PC-3 (cell line): ENCODE measurements at places on chromosomes 3 and 15. TPM values are rescaled to one million over a fixed set of nuclear protein-coding genes. Genes with fewer than 3 reads are reported as not detected.

GRCh38 chr3:88882121-88882520 lies 225.3 kb upstream of the EPHA3 start:
- H3K27me3 ChIP-seq = no peaks in the 10 kb centered on the region
- no peak for DNase-seq
- H3K36me3 ChIP-seq = no peaks in the 10 kb centered on the region
- no peaks in the 10 kb centered on the region for H3K4me1 ChIP-seq

Gene UPK1B
- 0.04 TPM in 1 of 2 replicates, not detected in the other for total RNA-seq

DNA sequence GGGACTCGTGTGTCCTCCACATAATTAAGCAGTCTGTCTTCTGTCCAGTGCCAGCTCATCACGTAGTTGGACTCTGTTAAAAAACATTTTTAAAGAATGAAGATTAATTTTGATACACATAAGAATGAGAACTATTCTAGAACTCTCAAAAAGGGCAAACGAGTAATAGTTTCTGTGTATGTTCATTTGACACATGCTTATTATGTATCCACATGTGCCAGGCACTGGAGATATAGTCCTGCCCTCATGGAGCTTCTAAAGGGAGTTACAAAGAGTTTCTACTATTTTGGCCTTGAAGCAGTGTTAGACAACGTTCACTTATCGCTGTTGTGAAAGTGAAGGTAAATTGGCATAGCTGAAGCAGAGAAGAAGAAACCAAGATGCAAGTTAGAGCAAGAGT lies 326.7 kb upstream of the CTDSPL start:
- no peak overlapping the region for H3K27ac ChIP-seq
- no peaks in the 10 kb centered on the region for H3K4me1 ChIP-seq
- H3K36me3 ChIP-seq = no peaks in the 10 kb centered on the region

DNA sequence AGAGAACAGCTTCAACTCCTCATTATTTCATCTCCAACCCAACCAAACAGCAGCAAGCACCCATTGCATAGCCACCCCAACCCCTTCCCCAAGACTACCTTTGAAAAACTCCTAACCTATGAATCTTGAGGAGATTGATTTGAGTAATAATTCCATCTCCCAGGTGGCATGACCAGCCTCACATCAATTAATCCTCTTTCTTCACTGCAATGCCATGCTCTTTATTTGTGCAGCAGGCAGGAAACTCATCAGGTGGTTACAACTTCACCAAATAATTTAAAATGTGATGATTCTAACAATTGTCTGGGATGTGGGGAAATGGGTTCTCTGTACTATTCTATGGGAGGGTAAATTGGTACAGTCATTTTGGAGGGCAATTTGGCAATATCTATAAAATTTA lies 68.1 kb upstream of the POMGNT2 start:
- peaks cover 18% of the 10 kb centered on the region for H3K4me1 ChIP-seq
- no peaks in the 10 kb centered on the region for H3K27me3 ChIP-seq
- DNase-seq = no peak

GRCh38 chr15:89630974-89631901 lies 24.0 kb downstream of the KIF7 start:
- peaks cover 54% of the 10 kb centered on the region for H3K36me3 ChIP-seq
- no peak overlapping the region for H3K4me3 ChIP-seq
- no peaks in the 10 kb centered on the region for H3K27me3 ChIP-seq
- no peaks in the 10 kb centered on the region for H3K4me1 ChIP-seq

- H3K27me3 ChIP-seq = no peaks in the 10 kb centered on the region
- DNase-seq = peak; percentile 92
- peak overlapping the region; percentile 38 for H3K27ac ChIP-seq
- H3K4me3 ChIP-seq = no peak overlapping the region
- H3K36me3 ChIP-seq = no peaks in the 10 kb centered on the region
These were observed 137.4 kb downstream of the TBC1D5 start for GRCh38 chr3:17605032-17605431.

DNA sequence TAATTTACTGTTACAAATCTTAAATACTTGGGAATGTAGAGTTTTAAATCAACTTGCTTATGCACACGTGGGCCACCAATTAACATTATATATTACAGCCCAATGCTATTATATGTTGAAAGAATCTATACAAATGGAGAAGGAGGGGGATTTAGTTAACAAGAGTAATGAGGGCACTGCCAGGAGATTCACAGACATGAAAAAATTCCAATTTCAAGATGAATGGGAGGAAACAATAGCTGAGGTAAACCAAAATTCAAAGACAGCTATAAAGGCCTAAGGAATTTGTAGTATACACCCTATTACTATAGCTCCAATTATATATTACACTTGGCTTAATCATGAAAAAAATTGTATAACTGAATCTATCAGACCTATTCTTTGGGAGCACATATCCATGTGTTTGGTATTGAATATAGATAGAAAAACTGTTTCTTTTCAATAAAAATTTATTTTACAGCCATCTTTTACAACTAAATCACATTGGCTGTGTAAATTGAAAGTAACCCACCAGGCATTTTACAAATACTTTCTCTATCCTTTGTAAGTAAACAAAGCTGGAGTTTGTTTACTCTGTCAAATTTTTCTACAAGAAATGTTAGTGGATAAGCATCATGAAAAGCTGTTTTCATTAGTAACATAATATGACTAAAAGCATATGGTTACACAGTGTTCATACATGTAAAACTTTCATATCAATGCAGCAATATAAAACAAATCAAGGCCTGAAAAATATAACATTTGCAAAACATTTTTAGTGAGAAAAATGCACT lies 1045.8 kb downstream of the ROBO1 start:
- no peaks in the 10 kb centered on the region for H3K27me3 ChIP-seq
- H3K36me3 ChIP-seq = no peaks in the 10 kb centered on the region
- peak; percentile 41 for DNase-seq
- peaks cover 15% of the 10 kb centered on the region for H3K4me1 ChIP-seq
- peak overlapping the region; percentile 7; the same call in 1 of the 2 replicates for H3K4me3 ChIP-seq

DNA sequence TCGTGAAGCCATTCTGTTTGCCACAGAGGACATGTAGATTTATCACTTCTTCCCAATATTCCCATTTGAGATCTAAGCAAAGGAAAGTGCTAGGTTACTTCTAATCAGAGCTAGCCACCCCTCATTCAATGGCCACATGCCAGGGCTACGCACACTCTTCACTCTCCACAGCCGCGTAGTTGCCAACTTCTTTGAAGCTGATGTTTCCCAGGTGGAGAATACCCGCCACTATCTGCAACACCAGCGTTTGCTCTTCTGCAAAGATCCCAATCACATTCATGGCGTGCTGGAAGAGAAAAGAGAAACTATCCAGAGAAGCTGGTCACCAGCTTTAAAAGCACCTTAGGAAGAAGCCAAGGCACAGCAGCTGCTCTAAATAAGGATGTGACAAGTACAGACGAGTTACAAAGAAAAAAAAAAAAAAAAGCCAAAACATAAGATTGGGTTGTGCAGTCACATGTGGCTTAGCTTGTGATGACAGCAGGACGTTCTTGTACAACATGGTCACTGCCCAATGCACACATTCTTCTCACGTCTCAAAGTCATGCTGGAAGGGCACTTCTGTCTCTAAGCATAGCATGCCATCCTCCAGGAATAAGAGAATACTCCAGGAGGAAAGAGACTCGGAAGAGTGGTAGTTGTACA lies 16.4 kb downstream of the LDHAL6B start:
- no peaks in the 10 kb centered on the region for H3K27me3 ChIP-seq
- peaks cover 44% of the 10 kb centered on the region for H3K36me3 ChIP-seq
- H3K4me1 ChIP-seq = peaks cover 9% of the 10 kb centered on the region
- no peak overlapping the region for H3K4me3 ChIP-seq
- no peak for DNase-seq

Gene CHRD
- not detected in 2 replicates for total RNA-seq

Gene DUOXA2
- not detected in 2 replicates for total RNA-seq

DNA sequence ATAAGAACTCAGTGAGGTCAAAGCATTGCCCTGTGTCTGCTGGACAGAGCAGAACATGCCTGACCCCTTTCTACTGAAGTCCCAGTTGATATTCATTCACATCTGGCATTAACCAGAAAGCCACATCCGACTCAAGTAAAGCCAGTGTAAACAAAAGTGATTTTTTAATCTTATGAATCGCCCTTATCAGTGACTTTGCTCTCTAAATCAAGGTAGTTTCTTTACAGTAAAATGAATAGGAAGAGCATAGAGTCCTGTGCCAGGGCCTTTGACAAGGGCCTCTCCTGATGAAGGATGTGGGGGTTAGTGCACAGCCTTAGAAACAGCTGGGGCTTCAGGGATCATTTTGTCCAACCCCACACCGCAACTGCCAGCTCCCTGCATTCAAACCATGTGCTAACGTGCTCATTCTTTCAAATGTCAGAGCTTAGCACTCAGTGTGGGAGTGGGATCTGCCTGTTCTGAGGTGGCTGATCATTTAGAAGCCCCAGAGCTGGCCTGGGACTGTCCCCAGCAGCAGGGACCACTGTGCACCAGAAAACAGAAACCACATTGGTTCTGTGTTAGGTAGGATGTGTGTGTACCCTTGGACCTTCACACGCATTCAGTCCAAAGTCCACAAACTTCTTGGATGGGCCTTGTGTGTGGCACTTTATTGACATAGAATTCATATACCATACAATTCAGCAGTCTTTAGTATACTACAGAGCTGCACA lies 55.3 kb downstream of the CCR4 start:
- H3K4me3 ChIP-seq = no peak overlapping the region
- no peaks in the 10 kb centered on the region for H3K36me3 ChIP-seq
- no peak for DNase-seq
- no peaks in the 10 kb centered on the region for H3K4me1 ChIP-seq
- no peak overlapping the region for H3K27ac ChIP-seq

GRCh38 chr3:144677103-144677502 lies 705.5 kb downstream of the DIPK2A start:
- no peaks in the 10 kb centered on the region for H3K27me3 ChIP-seq
- no peak overlapping the region for H3K27ac ChIP-seq
- H3K36me3 ChIP-seq = no peaks in the 10 kb centered on the region
- DNase-seq = peak; percentile 24
- H3K4me3 ChIP-seq = no peak overlapping the region

- H3K36me3 ChIP-seq = no peaks in the 10 kb centered on the region
- H3K4me1 ChIP-seq = no peaks in the 10 kb centered on the region
- H3K4me3 ChIP-seq = peak overlapping the region; percentile 73
- no peak overlapping the region for H3K27ac ChIP-seq
These were observed 1.5 kb downstream of the MEGF11 start for GRCh38 chr15:66251790-66252684.

GRCh38 chr15:40247406-40247971 lies 8.6 kb downstream of the PAK6 start:
- H3K27me3 ChIP-seq = no peaks in the 10 kb centered on the region
- no peaks in the 10 kb centered on the region for H3K36me3 ChIP-seq
- no peak for DNase-seq
- peaks cover 43% of the 10 kb centered on the region for H3K4me1 ChIP-seq
- H3K27ac ChIP-seq = no peak overlapping the region
- no peak overlapping the region for H3K4me3 ChIP-seq

Gene CLCN2
- 13.0 and 17.0 TPM in 2 replicates for total RNA-seq

- H3K27ac ChIP-seq = peak overlapping the region; percentile 88
- peak overlapping the region; percentile 89 for H3K4me3 ChIP-seq
- H3K27me3 ChIP-seq = no peaks in the 10 kb centered on the region
- peaks cover 8% of the 10 kb centered on the region; the same call in 1 of the 2 replicates for H3K4me1 ChIP-seq
- peak; percentile 11 for DNase-seq
These were observed 4.4 kb downstream of the NR2F2 start for GRCh38 chr15:96334705-96335410.

- H3K27me3 ChIP-seq = no peaks in the 10 kb centered on the region
- H3K27ac ChIP-seq = peak overlapping the region; percentile 77
These were observed 17.1 kb downstream of the HEXA start for GRCh38 chr15:72358650-72359171.

DNA sequence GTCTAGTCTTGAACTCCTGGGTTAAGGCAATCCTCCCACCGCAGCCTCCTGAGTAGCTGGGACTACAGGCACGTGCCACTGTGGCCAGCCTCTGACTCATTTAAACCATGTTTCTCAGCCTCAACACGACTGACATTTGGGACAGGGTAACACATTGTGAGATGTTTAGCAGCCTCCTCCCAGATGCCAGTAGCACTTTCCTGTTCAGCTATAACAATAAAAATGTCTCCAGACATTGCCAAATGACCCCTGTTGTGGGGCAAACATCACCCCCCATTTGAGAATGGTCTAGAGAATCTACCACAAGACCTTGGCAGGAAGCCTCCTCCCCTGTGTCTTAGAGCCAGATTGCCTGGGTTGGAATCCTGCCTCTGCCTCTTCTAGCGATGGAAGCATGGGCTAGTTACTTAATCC lies 8.4 kb downstream of the TMEM40 start:
- peak; percentile 57 for DNase-seq
- H3K4me1 ChIP-seq = peaks cover 53% of the 10 kb centered on the region
- H3K36me3 ChIP-seq = no peaks in the 10 kb centered on the region; the same call in 1 of the 2 replicates
- H3K4me3 ChIP-seq = no peak overlapping the region
- peak overlapping the region; percentile 87 for H3K27ac ChIP-seq

DNA sequence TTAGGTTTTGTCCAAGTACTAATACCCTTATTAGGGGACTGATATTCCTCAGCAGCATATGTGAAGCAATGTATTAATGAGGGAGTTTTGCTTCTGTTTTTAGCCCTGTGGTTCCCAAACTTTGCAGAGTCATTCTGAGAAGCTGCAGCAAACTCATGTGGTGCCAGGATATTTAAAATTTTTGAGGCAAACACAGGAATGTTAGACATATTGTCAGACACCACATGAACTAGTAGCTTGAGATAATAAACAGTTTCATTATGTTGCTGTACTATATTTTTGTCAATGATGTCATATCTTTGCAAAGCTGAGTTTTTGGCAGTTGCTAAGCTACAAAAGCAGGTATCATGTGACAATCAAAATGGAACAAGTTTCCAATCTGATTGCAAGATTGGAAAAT lies 36.6 kb downstream of the ATP6V1A start:
- H3K36me3 ChIP-seq = peaks cover 7% of the 10 kb centered on the region; the same call in 1 of the 2 replicates
- H3K27ac ChIP-seq = no peak overlapping the region
- no peaks in the 10 kb centered on the region for H3K4me1 ChIP-seq
- DNase-seq = no peak
- H3K27me3 ChIP-seq = no peaks in the 10 kb centered on the region
- no peak overlapping the region for H3K4me3 ChIP-seq

Gene TERC
- total RNA-seq = 544 and 737 TPM in 2 replicates

DNA sequence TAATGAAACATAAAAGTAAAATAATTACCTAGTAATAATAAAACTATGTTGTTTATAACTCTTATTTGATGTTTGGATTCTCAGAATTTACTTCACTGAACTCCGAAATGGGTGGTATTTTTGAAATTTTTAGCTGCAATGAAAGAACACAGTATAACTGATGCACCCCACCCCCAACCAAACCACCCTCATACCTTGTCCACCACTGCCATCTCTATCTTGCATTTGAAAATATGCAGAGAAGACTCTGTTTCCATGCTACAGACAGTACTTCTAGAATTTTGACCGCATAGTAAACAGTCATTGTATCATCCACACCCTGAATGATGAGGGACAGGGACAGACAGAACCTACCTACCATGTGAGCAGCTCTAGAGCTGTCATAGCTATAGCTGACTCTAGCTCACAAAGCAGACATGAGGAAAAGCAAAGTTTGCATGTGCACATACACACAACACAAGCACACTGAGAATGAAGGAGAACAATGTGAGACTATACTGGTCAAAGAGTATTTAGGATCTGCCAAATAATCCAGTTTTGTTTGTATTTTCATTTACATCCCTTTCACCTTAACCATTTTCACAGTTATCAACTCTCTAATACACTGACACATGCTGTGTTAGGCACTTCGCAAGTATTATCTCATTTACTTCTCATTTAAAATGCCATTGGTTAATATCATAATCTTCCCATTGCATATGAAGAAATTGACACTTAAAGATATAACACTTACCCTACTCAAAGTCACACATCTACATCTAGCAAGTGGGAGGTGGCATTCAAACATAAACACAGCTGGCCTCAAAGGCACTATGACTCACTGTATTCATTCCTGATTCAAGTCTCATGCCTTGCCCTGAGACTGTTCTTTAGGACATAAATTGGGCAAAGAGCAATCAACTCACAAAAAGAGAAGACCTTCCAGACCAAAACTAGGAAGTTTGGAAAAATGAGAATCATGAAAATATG lies 1014.7 kb upstream of the CFAP20DC start:
- no peaks in the 10 kb centered on the region for H3K36me3 ChIP-seq
- H3K4me1 ChIP-seq = no peaks in the 10 kb centered on the region
- DNase-seq = peak; percentile 22
- no peak overlapping the region for H3K4me3 ChIP-seq

Gene CADM2
- total RNA-seq = 0.47 TPM in 1 of 2 replicates, not detected in the other
